ENCODE measurements at places on chromosomes 2 and 18.

- DNase-seq: no peak
Measured at GRCh38 chr2:157930728-157931127, 54.6 kb upstream of the ACVR1 start.

- no peak for DNase-seq
Measured at GRCh38 chr2:15711126-15711860, 119.6 kb downstream of the DDX1 start.

DNA sequence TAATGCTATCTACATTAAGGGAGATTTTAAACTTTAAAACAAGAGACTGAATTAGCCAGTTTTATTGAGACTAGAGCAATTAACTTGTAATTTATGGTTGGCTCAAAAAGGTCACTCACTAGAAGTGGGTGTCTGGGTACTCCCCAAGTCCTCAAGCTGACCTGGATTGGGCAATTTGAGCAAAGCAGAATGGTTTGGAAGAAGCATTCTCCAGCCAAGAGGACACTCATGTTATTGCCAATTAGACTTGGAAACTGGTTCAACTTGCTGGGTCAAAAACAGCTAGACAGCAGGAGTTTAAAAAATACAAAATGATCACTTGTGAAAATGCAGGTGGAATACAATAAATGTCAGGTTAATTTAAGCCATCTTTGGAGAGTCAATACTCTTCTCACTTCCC, 29.5 kb upstream of the MYO1B start:
- DNase-seq: no peak

DNA sequence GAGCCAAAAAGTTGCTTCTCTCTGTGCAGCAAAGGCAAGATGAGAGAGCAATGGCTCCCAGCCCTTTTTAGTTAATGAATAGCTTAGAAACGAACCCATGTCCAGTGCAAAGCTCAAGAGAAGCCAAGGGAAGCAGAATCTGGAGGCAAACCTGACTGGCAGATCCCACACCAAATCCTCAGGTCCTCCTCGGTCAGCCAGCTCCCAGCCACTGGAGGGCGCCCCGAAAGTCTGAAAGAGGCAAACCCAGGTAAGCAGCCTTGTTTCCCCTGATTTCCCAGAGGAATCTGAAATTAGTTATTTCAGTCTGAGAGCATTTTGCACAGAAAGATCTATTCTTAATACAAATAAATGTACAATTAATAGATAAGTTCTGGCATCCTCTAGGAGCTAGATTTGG, 71.3 kb upstream of the PID1 start:
- DNase-seq: peak; percentile 55

GRCh38 chr2:119252186-119253113, 28.8 kb downstream of the STEAP3 start:
- DNase-seq: peak; percentile 81
